Activated CD8-positive, alpha-beta memory T cell treated with anti-CD3 and anti-CD28 coated beads, Interleukin-2, amount 10 ng/mL, durations not matched to agents 7 days and 5 days (primary cell): ENCODE measurements at places on chromosomes 5 and 9. TPM values are rescaled to one million over a fixed set of nuclear protein-coding genes. Genes with fewer than 3 reads are reported as not detected.

AMACR gene
- 6.6 TPM for total RNA-seq

SH3TC2 gene
- total RNA-seq: not detected

SEMA6A gene
- 0.40 TPM for total RNA-seq

EIF4E1B gene
- total RNA-seq: not detected

- DNase-seq: no peak
Observed at GRCh38 chr5:138975098-138975847, 100.1 kb upstream of the LRRTM2 start.

SPATA6L gene
- 0.73 TPM for total RNA-seq
